ENCODE measurements at places on chromosomes 5 and 9. TPM values are rescaled to one million over a fixed set of nuclear protein-coding genes. Genes with fewer than 3 reads are reported as not detected.

DNA sequence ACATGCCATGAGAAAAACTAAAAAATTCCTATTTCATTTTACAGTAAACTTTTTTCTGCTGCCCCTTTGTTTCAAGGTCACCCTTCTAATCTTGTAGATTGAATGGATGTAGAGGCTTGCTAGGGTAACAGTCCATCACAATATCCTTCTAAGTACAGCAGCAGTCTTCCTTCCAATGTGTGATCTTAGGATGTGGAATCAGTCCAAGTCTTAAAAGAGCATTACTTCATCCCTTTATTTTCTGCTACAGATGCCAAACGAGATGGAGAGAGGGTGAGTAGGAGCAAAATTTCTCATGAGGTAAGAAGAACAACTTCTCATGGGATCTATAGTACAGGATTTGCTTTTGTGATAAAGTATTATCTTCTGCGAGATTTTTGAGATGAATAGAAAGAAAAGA is 704 bp upstream of the IL33 start:
- H3K27ac ChIP-seq = peak overlapping the region; percentile 83
- H3K36me3 ChIP-seq = no peaks in the 10 kb centered on the region

DNA sequence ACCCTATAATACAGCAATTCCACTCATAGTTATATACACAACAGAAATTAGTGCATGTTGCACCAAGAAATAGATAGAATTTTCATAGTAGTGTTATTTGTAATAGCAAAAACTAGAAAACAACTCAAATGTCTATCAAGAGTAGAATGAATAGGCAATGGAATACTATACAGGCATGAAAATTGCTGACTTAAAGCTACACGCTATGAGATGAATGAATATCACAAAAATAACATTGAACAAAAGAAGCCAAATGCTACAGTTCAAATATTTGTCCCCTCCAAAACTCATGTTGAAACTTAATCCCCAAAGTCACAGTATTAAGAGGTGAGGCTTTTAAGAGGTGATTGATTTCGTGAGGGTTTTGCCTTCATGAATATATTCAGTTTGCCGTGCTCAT is 215.1 kb downstream of the FRMD3 start:
- H3K4me3 ChIP-seq = no peak overlapping the region
- peaks cover 8% of the 10 kb centered on the region for H3K4me1 ChIP-seq

GRCh38 chr5:93603793-93604643 is 21.0 kb downstream of the NR2F1 start:
- H3K27me3 ChIP-seq = peaks cover 100% of the 10 kb centered on the region
- H3K4me3 ChIP-seq = peak overlapping the region; percentile 20
- no peak overlapping the region for H3K27ac ChIP-seq
- no peaks in the 10 kb centered on the region for H3K36me3 ChIP-seq
- no peak for DNase-seq
- peaks cover 27% of the 10 kb centered on the region for H3K4me1 ChIP-seq

DNA sequence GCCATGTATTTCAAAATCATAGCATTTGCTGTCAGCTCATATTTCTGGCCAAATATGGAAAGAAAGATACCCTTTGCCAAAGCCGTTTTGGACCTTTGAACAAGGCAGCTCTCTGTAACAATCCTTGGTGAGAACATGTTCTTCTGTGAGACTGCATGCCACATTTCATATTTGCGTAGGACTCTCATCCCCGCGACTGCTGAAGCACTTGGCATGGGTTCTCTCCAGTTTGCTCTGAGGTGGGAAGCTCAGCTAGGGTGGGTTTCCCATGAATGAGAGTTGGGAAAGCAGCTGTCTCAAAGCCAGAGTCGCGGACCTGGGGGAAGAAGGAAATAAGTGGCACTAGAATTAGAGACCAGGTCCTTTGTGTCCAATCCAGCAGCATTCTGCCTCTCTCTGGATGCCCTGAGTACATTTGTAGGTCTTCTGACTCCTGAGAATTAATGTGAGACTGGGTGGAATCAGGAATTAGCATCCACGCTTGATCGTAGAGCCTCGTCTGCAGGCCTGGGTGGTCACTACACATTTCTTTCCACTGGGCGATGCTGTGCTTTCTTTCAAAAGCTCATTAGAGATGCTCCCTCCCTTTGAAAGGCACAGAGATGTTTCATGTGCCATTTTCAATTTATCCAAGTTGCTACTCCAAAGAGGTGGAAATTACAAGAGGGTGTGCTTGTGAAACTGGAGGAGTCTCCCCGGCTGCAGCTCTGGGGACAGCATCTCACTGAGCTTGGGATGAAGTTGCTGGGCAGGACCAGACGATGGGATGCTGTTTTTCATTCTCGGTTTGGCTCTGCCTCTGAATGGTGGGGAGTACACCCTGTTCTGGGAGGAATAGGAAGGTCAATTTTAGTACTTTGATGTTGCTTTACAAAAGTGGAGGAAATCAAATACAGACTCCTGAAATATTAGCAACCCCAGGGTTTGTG is 197.2 kb downstream of the GADD45G start:
- H3K4me1 ChIP-seq = peaks cover 39% of the 10 kb centered on the region
- H3K4me3 ChIP-seq = no peak overlapping the region
- no peaks in the 10 kb centered on the region for H3K27me3 ChIP-seq
- H3K27ac ChIP-seq = peak overlapping the region; percentile 53
- H3K36me3 ChIP-seq = no peaks in the 10 kb centered on the region

DNA sequence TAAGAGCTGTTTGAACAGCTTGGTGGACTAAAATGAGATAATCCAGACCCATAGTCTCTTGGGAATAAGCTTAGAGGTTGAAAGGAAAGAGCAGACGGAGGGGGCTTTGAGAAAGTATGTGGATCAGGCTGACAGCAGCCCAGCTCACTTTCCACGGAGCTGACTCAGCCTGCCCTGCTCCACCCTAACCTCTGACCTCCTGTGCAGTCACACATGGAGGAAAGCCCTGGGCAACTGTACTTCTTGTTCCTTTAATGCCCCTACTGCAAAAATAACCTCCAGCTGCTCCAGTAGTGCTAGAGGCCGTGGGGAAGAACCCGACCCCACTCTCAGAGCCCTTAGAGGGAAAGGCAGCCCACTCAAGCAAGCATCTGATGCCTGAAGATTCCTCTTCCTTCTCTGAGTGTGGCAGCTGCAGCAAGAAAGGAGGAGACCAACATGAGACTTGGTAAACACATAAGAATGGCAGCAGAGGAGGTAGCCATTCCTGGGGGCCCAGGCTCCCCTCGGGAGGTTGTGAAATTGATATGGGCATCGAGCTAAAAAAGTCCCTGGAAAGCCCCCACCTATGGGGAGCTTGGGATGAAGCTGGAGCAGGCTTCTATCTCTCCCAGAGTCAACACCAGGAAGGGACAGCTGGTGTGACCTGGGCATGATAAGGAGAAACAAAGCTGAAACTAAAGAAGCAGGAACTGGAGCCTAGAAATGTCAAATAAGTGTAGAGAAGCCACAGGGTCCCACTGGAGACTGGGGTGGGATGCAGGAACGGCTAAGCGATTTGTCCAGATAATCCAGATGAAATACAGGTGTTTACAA is 204.3 kb downstream of the PIK3R1 start:
- no peaks in the 10 kb centered on the region for H3K36me3 ChIP-seq
- H3K27me3 ChIP-seq = no peaks in the 10 kb centered on the region
- H3K4me3 ChIP-seq = no peak overlapping the region
- peaks cover 43% of the 10 kb centered on the region for H3K4me1 ChIP-seq
- DNase-seq = no peak

DNA sequence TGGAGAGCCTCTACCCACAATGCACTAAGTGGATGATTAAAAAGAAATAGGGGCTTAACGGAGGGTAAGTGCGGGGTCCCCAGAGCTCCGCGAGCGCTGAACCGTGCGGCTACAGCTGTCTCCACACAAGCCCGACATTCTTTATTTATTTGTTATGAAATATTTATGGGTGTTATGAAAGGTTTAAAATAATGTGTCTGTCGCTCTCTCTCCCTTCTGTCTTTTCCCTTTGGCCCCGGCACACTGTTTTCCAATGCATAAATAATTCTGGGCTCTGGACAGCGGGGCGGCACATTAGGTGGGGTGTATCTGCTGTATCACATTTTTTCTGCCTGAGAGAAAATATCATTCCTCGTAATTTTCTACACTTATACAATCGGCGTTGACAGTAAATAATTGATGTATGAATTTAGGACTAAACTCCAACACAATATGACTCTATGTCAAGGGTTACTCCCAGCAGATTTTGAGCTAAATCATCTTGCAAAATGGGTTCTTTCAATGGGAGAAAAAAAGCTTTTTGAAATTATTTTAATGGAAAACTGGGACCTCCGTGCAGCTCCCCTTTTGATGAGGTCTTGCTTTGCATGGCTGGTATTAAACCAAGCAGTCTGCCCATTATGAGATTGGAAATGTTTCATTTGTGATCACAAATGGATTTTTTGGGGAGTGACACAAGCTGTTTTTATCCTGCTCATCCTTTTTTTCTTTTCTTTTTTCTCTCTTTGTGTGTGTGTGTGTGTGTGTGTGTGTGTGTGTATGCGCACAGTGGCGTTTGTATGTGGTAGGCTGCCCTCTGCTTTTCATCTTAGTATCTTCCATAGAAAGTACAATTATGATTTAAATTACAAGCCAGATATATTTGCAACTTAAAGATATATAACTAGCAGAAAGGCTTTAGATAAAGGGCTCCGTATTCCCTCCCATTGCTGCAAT is 370.6 kb upstream of the IRX4 start:
- H3K36me3 ChIP-seq = no peaks in the 10 kb centered on the region
- H3K27ac ChIP-seq = no peak overlapping the region
- no peak overlapping the region for H3K4me3 ChIP-seq
- peaks cover 50% of the 10 kb centered on the region for H3K27me3 ChIP-seq
- no peaks in the 10 kb centered on the region for H3K4me1 ChIP-seq
- DNase-seq = no peak

GRCh38 chr9:111700776-111701175 is 39.4 kb downstream of the GNG10 start:
- no peaks in the 10 kb centered on the region for H3K27me3 ChIP-seq
- no peak for DNase-seq
- no peaks in the 10 kb centered on the region for H3K36me3 ChIP-seq
- H3K4me1 ChIP-seq = no peaks in the 10 kb centered on the region

GRCh38 chr9:29289365-29289764 is 1716.1 kb upstream of the C9orf72 start:
- H3K4me1 ChIP-seq = no peaks in the 10 kb centered on the region
- no peak for DNase-seq
- H3K4me3 ChIP-seq = no peak overlapping the region
- no peaks in the 10 kb centered on the region for H3K27me3 ChIP-seq

GRCh38 chr5:73189871-73190376 is 16.9 kb downstream of the TMEM174 start:
- H3K4me1 ChIP-seq = peaks cover 8% of the 10 kb centered on the region
- H3K27ac ChIP-seq = no peak overlapping the region
- DNase-seq = no peak
- no peak overlapping the region for H3K4me3 ChIP-seq

DNA sequence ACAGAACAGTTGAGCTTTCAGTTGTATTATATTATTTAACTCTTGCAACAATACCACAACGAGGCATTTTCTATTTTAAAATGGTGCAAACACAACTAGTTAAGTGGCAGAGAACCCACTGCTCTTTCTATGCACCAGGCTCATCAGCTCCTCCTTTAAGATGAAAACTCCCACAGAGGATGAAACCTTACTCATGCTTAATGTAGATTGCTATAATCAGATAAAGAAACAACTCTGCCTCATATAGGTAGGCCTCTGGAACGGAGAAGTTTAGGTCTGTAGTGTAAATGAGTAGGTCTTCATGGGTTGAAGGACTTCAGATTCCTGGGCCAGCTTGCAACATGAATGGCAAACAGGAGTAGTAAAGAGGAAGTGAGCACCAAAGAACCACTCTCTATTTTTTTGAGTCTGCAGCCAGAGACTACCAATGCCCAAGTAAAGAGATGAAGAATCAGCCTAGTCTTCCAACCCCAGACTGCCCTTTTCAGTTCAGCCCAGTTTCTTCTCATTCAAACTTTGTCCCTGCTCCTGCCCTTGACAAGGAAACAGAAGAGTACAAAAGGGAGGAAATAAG is 33.9 kb downstream of the HACD4 start:
- no peaks in the 10 kb centered on the region for H3K4me1 ChIP-seq
- no peak for DNase-seq
- H3K36me3 ChIP-seq = peaks cover 61% of the 10 kb centered on the region
- H3K27me3 ChIP-seq = no peaks in the 10 kb centered on the region
- no peak overlapping the region for H3K4me3 ChIP-seq

DNA sequence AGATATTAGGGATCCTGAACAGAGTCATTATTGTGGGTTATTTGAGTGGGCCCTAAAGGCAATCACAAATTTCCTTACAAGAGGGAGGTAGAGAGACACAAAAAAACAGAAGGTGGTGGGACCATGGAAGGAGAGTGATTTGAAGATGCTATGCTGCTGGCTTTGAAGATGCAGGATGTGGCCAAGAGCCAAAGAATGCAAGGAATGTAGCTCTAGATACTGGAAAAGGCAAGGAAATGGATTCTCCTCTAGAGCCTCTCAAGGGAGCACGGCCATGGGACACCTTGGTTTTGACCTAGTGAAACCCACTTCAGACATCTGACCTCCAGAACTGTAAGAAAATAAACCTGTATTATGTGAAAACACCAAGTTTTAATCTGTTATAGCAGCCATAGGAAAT is 53.8 kb downstream of the TTC39B start:
- no peak overlapping the region for H3K27ac ChIP-seq
- H3K4me3 ChIP-seq = no peak overlapping the region
- no peaks in the 10 kb centered on the region for H3K36me3 ChIP-seq
- H3K4me1 ChIP-seq = peaks cover 25% of the 10 kb centered on the region

DNA sequence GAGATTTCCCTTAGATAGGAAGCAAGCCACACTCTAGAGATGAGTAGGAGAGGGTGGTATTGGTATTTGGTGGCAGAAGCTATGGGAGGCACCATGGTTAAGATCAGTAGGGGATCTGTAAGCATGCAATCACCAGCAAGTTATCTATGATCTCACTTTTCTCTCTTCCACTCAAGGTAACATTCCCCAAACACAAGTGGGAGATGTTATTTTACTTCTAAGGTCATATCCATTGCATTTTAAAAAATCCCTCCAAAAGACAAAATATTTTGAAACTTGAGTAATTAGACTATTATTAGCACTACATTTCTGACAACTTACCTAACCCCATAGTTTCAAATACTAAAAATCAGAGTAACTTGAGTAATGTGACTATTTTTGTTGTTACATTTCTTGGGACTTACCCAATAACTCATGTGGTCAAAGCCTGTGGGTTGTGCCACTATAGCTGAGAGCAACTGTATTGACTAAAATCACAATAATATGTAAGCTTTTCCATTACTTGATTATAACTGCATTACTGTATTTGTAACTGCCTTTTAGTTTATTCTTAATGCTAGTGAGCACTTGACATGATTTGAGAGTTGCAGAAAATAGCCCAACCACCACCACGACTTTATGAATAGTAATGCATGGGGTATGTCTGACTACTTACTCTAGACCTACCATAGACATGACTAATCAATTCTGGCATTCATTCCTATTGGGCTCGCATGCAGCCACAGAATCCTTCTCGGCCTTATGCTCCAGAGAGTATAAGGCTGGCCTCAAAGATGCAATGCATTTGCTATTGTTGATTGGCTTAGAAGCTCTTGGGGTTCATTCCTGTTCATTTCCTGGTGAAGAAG is 264.7 kb downstream of the TRIM32 start:
- H3K4me1 ChIP-seq = no peaks in the 10 kb centered on the region
- DNase-seq = no peak
- H3K27ac ChIP-seq = no peak overlapping the region
- no peaks in the 10 kb centered on the region for H3K36me3 ChIP-seq
- no peak overlapping the region for H3K4me3 ChIP-seq

GRCh38 chr5:166991601-166992000 is 1299.8 kb upstream of the WWC1 start:
- no peak overlapping the region for H3K4me3 ChIP-seq
- DNase-seq = no peak
- no peak overlapping the region for H3K27ac ChIP-seq
- H3K4me1 ChIP-seq = no peaks in the 10 kb centered on the region
- H3K36me3 ChIP-seq = no peaks in the 10 kb centered on the region

Gene EPB41L4A
- total RNA-seq = 17.8 TPM

Gene ESM1
- 1.2 TPM for total RNA-seq

Gene ANKRD31
- 0.11 TPM for total RNA-seq

Gene AQP7
- 150 TPM for total RNA-seq

Gene DMGDH
- total RNA-seq = 2.4 TPM

Gene ITGA2
- 0.80 TPM for total RNA-seq

Gene CAMK2A
- 19.4 TPM for total RNA-seq

Gene ELL2
- 21.0 TPM for total RNA-seq

Measured in left ventricle myocardium inferior (tissue), 1 donor.